ENCODE measurements at places on chromosomes 5 and 9.

GRCh38 chr5:32153723-32154122 is 20.4 kb downstream of the GOLPH3 start:
- H3K27me3 ChIP-seq = no peaks in the 10 kb centered on the region
- peaks cover 58% of the 10 kb centered on the region for H3K36me3 ChIP-seq
- H3K4me1 ChIP-seq = peaks cover 7% of the 10 kb centered on the region
- H3K4me3 ChIP-seq = no peak overlapping the region

DNA sequence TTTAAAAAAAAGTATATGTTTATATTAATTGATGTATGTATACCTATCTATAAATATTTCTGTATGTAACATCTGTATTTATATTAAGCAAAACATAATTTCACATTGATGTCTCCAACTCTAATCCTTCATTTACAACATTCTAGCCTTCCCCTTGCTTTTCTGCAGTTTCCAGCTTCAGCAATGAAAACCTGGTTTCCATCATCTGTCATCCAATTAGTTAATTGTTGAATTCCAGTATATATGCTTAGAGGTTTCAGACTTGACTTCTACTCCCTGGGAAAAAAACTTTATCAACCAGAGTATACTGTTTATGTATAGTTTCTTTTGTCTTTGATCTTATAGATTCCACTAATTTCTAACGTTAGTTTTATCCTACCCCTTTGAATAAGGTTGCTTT is 38.4 kb downstream of the NMUR2 start:
- no peaks in the 10 kb centered on the region for H3K36me3 ChIP-seq
- DNase-seq = no peak
- no peak overlapping the region for H3K27ac ChIP-seq

DNA sequence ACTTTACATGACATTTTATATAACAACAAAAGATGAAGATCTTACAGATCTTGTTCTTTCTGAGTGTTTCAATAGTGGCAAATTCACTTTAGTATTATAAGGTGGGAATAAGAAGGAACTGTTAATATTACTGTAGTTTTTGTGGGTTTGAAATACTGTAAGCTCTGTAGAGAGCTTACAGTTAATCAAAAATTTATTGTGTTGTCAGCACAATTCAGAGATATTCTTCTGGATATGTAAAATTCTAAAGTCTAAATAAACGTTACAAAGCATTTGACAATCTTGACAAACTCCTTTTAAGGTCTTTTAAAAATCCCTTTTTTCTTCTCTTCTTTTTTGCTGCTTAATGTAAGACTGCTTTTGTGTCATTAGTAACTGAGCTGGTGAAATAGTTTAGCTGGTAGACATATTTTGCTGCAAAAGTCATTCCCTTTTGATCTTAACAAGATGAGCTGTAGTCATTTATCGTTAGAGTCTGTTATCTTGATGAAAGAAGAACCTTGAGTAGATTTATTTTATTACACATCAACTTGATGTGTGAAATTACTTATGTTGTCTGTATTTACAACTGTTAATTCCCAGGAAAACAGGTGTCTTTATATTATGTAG is 186.0 kb downstream of the WDR70 start:
- H3K4me1 ChIP-seq = peaks cover 4% of the 10 kb centered on the region
- no peaks in the 10 kb centered on the region for H3K36me3 ChIP-seq
- DNase-seq = no peak
- no peaks in the 10 kb centered on the region for H3K27me3 ChIP-seq
- no peak overlapping the region for H3K27ac ChIP-seq

- no peaks in the 10 kb centered on the region for H3K36me3 ChIP-seq
- peaks cover 5% of the 10 kb centered on the region for H3K27me3 ChIP-seq
- no peak overlapping the region for H3K27ac ChIP-seq
- H3K4me3 ChIP-seq = no peak overlapping the region
- no peak for DNase-seq
- H3K4me1 ChIP-seq = no peaks in the 10 kb centered on the region
Measured at GRCh38 chr9:4596165-4596922, 65.8 kb upstream of the PLPP6 start.

GRCh38 chr9:130845901-130846481 is 10.9 kb downstream of the ABL1 start:
- H3K4me3 ChIP-seq = no peak overlapping the region
- DNase-seq = peak; percentile 98
- H3K27ac ChIP-seq = no peak overlapping the region
- no peaks in the 10 kb centered on the region for H3K27me3 ChIP-seq
- H3K4me1 ChIP-seq = peaks cover 26% of the 10 kb centered on the region

DNA sequence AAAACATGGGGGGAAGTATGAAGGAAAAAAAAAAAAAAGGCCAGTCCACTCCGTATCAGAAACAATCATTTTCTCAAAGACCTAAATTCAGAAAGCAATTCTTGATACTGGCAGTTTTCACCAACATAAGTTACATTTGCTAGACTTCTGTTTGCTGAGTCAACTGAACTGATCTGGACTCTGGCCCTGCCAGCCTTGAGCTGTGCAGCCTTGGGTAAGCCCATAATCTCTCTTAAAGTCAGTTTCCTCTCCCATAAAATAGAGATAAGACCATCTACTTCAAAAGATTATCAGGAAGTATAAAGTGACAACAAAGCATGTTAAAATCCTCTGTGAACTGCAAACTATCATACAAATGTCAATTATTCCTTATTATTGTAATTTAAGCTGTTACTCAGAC is 106.8 kb downstream of the MAPKAP1 start:
- no peak overlapping the region for H3K27ac ChIP-seq
- no peaks in the 10 kb centered on the region for H3K36me3 ChIP-seq
- no peaks in the 10 kb centered on the region for H3K4me1 ChIP-seq
- no peaks in the 10 kb centered on the region for H3K27me3 ChIP-seq
- no peak overlapping the region for H3K4me3 ChIP-seq

GRCh38 chr9:84860249-84861115 is 191.0 kb downstream of the NTRK2 start:
- H3K4me1 ChIP-seq = no peaks in the 10 kb centered on the region
- H3K4me3 ChIP-seq = no peak overlapping the region
- no peak for DNase-seq
- no peaks in the 10 kb centered on the region for H3K36me3 ChIP-seq
- H3K27me3 ChIP-seq = no peaks in the 10 kb centered on the region

DNA sequence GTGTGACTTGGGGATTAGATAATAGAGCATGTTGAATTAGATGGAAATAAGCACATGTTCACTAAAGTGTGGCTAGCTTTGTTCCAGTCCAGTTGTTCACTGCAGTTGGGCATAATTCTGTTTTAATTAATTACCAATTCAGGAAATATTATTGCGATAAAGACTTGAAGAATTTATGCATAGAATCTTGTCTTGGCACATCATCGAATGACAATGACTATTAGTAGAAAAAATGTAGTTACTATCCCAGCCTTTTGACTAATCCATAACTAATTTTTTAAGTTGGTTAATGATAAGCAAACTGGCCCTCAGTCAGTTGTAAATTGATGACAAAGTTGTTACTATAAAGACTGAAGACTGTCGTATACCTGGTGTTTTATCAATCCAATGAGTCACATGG is 10.5 kb downstream of the LNPEP start:
- H3K4me1 ChIP-seq = peaks cover 3% of the 10 kb centered on the region
- H3K27me3 ChIP-seq = no peaks in the 10 kb centered on the region
- peaks cover 6% of the 10 kb centered on the region for H3K36me3 ChIP-seq
- H3K27ac ChIP-seq = no peak overlapping the region
- no peak for DNase-seq
- H3K4me3 ChIP-seq = no peak overlapping the region

GRCh38 chr5:155254399-155254798 is 240.8 kb downstream of the KIF4B start:
- H3K27ac ChIP-seq = no peak overlapping the region
- no peaks in the 10 kb centered on the region for H3K4me1 ChIP-seq
- H3K4me3 ChIP-seq = no peak overlapping the region
- no peaks in the 10 kb centered on the region for H3K36me3 ChIP-seq

GRCh38 chr5:15821506-15821905 is 321.5 kb downstream of the FBXL7 start:
- no peak overlapping the region for H3K27ac ChIP-seq
- no peak overlapping the region for H3K4me3 ChIP-seq
- H3K27me3 ChIP-seq = no peaks in the 10 kb centered on the region
- no peaks in the 10 kb centered on the region for H3K36me3 ChIP-seq

GRCh38 chr5:59790376-59790775 is 103.2 kb downstream of the PDE4D start:
- no peaks in the 10 kb centered on the region for H3K36me3 ChIP-seq
- no peaks in the 10 kb centered on the region for H3K27me3 ChIP-seq
- no peak overlapping the region for H3K27ac ChIP-seq
- no peak for DNase-seq
- H3K4me3 ChIP-seq = no peak overlapping the region
- H3K4me1 ChIP-seq = no peaks in the 10 kb centered on the region

DNA sequence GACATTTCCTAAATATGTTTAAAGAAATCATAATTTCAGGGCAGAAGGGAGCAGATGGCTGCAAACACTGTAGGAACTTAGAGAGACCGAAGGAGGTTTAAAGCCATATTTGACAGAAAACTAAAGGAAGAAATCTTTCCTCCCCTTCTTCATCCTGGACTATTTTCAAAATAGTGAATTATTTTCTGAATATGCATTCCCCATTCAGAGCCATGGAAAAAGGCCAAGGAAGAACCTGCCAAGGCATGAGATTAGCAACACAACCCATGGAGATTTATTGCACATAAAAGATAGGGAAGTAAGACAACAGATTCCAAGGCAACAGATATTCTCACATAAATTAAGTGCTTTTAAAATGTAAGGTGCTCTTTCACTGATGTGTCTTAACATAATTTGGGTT is 233.3 kb upstream of the ADAMTS16 start:
- H3K4me3 ChIP-seq = no peak overlapping the region
- DNase-seq = no peak
- H3K36me3 ChIP-seq = no peaks in the 10 kb centered on the region
- no peaks in the 10 kb centered on the region for H3K4me1 ChIP-seq
- peaks cover 8% of the 10 kb centered on the region for H3K27me3 ChIP-seq

- H3K36me3 ChIP-seq = no peaks in the 10 kb centered on the region
- H3K4me3 ChIP-seq = no peak overlapping the region
- H3K4me1 ChIP-seq = no peaks in the 10 kb centered on the region
- no peaks in the 10 kb centered on the region for H3K27me3 ChIP-seq
Measured at GRCh38 chr5:135605221-135605620, 26.4 kb upstream of the CXCL14 start.

GRCh38 chr9:14517154-14517906 is 175.9 kb downstream of the ZDHHC21 start:
- no peak overlapping the region for H3K4me3 ChIP-seq
- H3K4me1 ChIP-seq = peaks cover 11% of the 10 kb centered on the region
- DNase-seq = no peak
- peak overlapping the region; percentile 45 for H3K27ac ChIP-seq
- no peaks in the 10 kb centered on the region for H3K36me3 ChIP-seq
- no peaks in the 10 kb centered on the region for H3K27me3 ChIP-seq

DNA sequence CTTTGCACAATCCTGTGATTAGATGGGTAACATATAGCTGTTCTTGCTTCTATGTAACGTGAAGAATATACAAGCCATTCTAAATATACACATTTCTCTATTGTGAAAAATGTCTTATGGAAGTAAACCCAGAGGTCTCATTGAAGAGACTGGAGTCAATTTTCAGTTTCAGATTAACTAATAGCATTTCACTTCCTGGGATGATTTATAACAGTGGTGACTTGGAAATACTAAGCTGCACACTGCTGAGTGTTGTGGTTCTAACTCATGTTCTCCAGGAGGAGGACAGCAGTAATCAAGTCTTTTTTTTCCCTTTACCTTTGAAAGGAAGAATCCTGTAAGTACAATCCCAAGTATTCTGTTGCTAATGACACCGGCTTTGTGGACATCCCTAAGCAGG is 3.3 kb downstream of the CTSL start:
- peaks cover 39% of the 10 kb centered on the region for H3K36me3 ChIP-seq
- peaks cover 18% of the 10 kb centered on the region for H3K4me1 ChIP-seq
- no peak overlapping the region for H3K27ac ChIP-seq

DNA sequence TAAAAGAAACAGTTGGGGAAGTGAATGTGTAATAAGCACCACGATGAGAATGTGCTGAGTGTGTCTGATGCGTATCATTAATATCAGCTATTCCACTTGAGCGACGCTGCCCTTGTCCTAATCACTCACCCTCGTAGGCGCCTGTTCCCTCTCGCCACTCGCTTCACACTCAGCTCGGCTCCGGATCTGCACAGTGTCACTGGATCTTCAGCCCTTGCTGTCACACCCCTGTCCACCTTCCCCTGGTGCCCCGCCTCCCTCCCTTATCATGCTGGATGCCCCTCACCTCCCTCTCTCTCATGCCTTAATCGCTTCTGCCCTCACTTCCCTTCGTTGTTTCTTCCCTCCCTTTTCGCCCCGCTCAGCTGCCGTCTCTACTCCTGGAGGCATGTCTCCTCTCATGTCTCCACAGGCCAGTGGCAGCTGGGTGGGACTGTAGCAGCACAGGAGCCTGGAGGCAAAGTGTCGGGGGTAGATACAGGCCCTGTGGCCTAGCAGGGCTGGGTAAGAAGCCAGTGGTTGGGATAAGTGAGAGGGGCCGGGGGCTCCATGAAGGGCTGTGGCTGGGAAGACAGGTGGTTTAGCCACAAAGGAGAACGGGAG is 43.5 kb downstream of the ANKDD1B start:
- no peaks in the 10 kb centered on the region for H3K27me3 ChIP-seq
- no peaks in the 10 kb centered on the region for H3K36me3 ChIP-seq
- peaks cover 8% of the 10 kb centered on the region for H3K4me1 ChIP-seq
- H3K27ac ChIP-seq = no peak overlapping the region
- DNase-seq = peak; percentile 32
- no peak overlapping the region for H3K4me3 ChIP-seq

GRCh38 chr9:87280421-87280820 is 217.2 kb upstream of the DAPK1 start:
- no peak for DNase-seq
- H3K27me3 ChIP-seq = no peaks in the 10 kb centered on the region
- H3K4me3 ChIP-seq = no peak overlapping the region

GRCh38 chr9:130768265-130768664 is 66.8 kb upstream of the ABL1 start:
- H3K4me3 ChIP-seq = no peak overlapping the region
- peak; percentile 76 for DNase-seq
- no peak overlapping the region for H3K27ac ChIP-seq
- no peaks in the 10 kb centered on the region for H3K27me3 ChIP-seq
- H3K4me1 ChIP-seq = peaks cover 9% of the 10 kb centered on the region
- H3K36me3 ChIP-seq = peaks cover 26% of the 10 kb centered on the region

DNA sequence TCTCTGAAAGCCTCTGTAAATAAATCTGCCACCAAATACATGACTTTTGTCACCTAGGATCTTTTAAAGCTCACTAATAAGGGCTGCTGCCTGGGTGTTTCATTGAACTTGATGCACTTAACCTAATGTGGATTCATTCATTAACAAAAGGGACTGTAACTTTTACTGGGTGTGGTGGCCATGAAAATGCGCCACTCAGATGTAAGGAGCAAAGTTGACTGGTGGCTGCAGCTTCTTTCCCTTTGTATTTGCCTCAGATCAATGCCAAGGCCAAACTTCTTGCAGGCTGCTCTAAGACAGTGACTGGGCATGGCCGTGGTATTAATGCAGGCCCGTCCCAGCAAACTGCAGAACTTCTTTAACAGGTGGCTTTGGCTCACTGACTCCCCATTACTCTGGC is 22.9 kb downstream of the FAM240B start:
- no peaks in the 10 kb centered on the region for H3K36me3 ChIP-seq
- no peak overlapping the region for H3K4me3 ChIP-seq
- H3K27ac ChIP-seq = no peak overlapping the region
- no peak for DNase-seq

Measured in K562 (cell line).